Esophagus mucosa (tissue), 1 donor: ENCODE measurements at places on chromosomes 2 and 18. TPM values are rescaled to one million over a fixed set of nuclear protein-coding genes. Genes with fewer than 3 reads are reported as not detected.

DNA sequence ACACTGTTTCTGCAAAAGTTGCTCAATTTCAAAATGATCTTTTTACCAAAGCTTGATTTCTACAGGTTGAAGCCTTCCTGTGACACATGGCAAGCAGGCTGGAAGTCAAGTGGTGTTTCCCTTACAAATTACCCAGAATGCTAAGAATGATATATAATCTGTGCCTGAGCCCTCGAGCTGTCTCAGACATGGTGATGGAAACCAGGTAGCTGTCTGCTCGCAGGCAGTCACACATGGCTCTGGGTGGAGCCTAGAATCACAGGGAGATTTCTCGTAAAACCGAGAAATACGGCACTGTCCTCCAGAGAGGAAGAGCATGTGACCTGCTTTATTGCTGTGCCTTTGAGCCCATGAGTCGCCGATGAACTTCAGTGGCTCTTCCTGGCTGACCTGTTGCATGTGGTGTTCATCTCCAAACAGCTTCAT lies 392.9 kb downstream of the ZNF521 start:
- ATAC-seq: no peak

Gene HRH4
- total RNA-seq: 0.28 TPM

Gene DOK6
- total RNA-seq: 0.04 TPM

Gene FAM168B
- 42.9 TPM for total RNA-seq

DNA sequence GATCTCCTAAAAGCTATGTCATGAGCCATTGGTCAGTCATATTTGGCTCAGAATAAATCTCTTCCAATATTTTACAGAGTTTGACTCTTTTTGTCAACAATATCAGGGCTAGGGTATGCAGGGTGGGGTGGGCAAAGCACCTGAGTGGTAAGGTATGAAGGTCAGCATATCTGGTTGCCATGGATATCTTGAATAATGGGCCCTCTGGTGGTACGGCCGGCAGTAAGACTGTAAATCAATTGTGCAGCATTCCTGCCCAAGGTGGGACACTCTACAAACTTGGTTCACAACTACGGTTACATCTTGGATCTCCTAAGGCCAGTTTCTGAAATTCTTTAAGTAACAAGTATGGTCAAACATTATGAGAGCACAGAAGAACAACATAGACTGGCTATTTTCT lies 119.6 kb downstream of the SPOPL start:
- no peak for ATAC-seq

- ATAC-seq: no peak
These were observed 95.0 kb downstream of the MAPRE2 start for GRCh38 chr18:35136248-35136647.
